ENCODE measurements at places on chromosomes 3 and 15.

- no peak for DNase-seq
Measured at GRCh38 chr3:53175613-53176540, 14.9 kb downstream of the PRKCD start.

DNA sequence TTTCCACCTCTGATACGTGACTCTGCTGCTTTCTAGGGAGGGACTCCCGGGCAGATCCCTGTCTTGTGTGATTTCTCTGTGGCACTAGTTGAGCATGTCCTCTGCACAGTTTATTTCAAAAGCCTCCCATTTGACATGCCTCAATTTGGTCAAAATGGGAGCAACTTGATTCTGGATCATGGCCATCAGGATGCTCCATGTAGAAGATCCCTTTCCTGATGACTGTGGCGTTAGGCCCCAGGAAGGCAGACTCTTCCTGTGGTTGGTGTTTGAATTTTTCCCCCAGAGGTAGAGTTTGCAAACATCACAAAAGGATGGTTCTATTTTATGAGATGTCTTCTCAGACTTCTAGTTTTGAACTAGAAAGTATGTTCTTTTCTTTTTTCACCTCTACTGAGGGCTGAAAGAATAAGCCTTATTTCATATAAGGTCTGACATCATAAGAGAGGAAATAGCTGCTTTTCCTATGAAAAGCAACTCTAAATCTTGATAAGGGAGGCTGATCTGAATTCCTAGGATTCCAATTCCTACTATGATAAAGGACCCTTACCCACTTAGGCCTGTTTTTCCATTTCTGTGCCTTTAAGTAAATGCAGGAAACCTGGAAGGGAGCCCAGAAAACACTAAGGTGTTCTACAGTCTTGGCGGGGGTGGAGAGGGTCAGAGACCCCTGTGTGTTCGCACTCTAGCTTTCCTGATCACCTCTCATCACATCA, 243.8 kb upstream of the CHRM5 start:
- DNase-seq: no peak

GRCh38 chr3:7421065-7421464, 560.1 kb downstream of the GRM7 start:
- DNase-seq: no peak

DNA sequence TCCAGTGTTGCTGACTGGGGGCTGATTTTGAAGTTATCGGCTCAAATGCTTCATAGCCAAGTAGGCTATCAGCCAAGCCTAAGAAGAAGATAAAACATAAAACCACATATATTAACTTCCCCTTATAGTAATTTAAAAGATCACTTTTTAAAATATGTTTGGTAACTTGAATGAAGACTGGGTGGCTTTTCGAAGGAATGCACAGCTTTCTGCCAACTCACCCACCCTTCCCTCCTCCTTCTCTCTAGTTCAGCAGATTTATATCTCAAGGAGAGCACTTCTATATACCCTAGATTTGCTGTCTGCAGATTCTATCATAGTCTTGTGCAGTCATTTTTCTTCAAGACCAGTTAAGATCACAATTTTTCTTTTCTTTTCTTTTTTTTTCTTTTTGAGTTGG, 189.4 kb upstream of the CHRM5 start:
- DNase-seq: no peak

- no peak for DNase-seq
Measured at GRCh38 chr15:98968576-98968975, 39.0 kb downstream of the PGPEP1L start.

DNA sequence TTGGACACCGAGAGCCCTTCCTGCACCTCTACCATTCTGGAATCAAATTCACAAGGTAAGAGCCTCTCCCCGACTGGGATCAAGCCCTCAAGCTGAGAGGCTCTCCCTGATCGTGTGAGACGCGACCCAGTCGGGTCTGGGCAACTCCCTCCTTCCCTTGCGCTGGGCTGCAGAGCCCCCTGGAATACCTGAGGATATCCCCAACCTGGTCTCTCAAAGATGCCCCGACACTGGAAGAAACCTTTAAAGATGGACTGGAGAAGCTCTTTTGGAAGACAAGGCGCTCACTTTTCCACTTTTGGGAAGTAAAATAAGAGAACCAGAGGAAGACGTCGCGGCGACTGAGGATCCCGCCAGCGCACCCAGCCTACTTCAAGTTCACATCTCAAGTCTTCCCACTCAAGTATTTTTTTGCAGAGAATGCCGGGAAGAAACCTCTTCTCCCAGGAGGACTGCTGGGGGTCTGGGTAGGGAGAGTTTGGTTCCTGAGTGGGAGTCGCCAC, 33.8 kb downstream of the ZIC4 start:
- no peak for DNase-seq

DNA sequence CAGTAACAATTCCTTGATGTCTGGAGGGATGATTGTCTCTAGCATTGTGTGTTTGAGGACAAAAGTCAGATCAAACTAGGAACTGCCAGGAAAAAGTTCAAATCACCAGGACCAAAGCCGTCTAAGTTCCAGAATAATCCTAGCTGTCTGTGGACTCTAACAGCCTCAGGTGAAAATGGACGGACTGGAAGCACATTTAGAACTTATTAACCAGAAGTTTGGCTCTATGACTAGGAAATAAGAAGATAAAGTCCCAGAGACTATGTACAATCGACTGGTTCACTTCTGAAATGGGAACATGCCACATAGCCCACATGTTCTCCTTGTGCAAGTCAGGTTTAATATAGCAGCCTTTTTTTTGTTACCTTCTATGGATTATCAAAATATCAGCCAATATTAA, 50.6 kb upstream of the SGO1 start:
- no peak for DNase-seq

- no peak for DNase-seq
Measured at GRCh38 chr3:15258720-15259119, 52.7 kb downstream of the CAPN7 start.

- DNase-seq: no peak
Measured at GRCh38 chr15:80405554-80405850, 1.3 kb downstream of the ARNT2 start.

DNA sequence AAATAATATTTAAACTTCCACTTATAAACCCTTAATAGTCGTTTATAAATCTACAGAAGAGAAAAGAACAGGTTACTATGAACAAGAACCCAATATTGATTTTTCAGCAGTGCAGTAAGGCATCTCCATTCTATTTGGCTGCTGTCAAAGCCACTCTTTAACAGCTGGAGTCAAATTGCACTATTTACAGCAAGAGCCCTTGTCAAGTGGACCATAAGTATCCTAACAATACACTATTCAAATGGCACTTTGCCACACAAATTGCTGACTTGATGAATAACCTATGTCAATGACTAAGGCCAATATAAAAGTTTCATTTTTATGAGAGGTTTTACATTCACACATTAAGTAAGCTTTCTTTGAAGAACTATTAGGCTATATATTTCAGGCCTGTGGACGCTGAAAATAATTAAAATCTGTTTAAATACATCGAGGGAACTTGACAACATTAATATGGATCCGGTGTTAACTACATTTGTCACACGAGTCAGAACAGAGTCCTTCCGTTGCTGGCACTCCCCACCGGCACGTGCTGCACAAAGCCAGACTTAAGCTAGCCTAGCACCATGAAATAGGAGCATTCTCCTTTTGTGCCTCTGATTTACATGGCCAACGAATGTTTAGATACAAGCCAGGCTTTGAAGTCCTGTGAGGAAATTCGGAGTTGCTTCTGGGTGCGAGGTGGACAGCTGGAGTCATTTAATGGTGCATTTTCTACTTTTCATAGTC, 100.5 kb downstream of the WDR72 start:
- no peak for DNase-seq

DNA sequence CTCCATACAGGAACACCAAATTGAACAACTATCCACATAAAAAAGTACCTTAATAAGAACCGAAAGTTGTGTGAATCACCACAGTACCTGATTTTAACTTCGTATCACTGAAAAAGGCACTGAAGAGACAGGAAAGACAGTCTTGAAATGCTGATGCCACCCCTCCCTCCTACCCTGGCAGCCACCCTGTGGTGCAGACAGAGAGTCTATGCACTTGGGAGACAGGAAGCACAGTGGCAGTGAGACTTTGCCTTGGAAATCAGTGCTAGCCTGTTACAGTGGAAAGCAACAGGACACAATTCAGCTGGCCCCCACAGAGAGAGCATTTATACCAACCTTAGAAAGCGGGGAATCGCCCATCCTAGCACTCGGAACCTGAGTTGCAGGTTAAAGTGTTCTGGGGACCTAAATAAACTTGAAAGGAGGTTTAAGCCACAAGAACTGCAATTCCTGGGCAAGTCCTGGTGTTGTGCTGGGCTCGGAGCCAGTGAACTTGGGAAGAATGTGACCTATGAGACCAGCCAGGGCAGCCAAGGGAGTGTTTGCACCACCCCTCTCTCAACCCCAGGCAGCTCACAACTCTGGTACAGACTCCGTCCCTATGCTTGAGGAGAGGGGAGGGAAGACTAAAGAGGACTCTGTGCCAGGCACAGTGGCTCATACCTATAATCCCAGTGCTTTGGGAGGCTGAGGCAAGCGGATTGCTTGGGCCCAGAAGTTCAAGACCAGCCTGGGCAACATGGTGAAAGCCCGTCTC, 240.1 kb downstream of the ISL2 start:
- DNase-seq: no peak

- no peak for DNase-seq
Measured at GRCh38 chr3:74511078-74511477, 103.4 kb downstream of the CNTN3 start.

DNA sequence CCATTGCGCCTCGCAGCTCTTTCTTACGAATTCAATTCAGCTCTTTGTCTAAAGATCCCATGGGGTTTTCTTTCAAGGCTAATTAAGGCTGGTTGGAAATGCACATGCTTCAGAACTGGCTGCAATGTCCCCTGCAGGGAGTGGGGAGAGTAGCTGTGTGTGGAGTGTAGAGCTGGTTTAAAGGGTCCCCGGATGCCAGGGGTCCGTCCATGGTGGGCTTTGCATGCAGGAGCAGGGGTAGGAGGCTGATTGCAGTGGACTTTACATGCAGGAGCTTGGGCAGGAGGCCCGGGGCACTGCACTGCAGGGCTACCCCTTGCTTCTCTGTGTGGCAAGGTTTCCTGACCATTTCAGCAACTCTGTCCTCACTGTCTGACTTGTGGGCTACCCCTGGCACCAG, 261.6 kb upstream of the LYSMD4 start:
- no peak for DNase-seq

DNA sequence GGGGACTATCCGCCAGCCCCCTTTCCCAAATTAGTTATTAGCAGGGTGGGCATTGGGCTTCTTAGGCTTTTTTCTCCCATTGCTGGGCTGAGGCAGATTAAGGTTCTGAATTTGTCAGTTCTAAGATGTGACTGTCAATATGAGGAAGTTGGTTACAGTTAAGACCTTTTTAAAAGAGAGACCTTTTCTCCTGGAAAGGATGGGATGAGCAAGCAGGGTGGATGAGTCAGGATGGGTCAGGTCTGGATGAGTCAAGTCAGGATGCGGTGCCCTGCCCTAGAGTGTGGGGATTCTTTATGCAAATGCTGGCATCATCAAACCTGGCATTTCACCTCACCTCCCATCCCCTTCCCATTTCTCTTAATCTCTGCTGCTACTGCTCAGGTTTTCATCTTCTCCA, 1.9 kb downstream of the AEN start:
- DNase-seq: no peak

- DNase-seq: no peak
Measured at GRCh38 chr3:113255100-113255853, 43.9 kb downstream of the BOC start.

DNA sequence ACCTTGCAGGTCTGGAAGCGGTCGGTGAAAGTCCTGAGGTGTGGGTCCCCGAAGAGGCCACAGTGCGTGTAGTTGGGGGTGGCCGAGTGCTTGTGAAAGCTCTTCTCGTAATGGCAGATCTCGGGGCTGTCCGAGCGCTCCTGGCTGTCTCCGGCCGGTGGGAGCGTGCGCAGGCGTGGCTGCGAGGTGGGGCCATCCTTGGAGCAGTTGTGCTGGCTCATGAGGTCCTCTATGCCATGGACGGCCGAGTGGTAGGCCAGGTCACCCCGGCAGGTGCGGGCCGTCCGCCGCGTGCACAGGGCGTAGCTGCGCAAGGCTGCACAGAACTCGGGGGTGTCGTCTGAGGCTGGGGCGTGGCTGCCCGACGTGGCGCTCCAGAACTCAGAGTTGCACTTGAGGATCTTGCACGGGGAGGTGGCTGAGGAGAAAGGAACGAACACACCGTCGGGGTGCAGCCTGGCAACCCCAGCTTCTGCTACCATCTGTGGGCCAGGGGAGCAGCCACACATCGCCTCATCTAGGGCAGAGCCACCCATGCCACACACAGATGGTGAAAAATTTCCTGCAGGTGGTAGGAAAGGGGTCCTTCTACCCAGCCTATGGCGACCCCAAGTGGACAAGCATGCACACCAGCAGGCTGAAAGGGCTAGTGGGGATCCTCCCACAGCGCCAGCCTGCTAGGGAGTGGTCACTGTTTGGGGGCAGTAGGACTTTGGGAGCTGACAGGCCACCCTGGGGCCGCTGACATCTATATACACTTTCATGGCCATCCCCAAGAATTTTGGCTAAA, 36.7 kb downstream of the RGMA start:
- DNase-seq: peak; percentile 20

DNA sequence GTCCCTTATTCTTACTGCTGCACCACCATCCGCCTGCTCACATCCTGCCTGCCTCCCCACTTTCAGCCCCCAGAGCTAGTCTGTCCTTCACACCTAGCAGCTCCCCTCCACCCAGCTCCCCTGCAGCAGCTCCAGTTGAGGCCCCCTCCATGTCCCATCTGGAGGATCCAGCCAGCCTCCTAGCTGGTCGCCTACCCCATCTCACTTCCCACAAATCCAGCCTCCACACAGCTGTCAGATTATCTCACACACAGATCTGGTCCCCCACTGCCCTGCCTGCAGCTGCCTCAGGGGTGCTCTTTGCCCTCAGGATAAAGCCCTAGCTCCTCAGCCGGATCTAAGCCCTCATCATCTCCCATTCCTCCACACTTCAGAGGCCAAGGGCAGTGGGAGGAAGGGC, 8.8 kb upstream of the SEMA7A start:
- no peak for DNase-seq

DNA sequence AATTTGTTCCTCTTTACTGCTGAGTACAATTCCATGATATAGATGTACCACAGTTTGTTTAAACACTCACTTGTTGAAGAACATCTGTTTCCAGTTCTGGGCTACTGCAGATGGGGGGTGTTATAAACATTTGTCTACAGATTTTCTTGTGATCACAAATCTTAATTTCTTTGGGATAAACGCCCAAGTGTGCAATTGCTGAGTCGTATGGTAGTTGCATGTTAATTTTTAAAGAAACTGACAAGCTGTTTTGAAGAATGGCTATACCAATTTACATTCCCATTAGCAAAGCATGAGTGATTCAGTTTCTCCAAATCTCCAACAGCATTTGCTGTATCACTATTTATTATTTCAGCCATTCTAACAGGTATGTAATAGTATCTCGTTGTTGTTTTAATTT, 242.0 kb upstream of the MRPL3 start:
- no peak for DNase-seq

DNA sequence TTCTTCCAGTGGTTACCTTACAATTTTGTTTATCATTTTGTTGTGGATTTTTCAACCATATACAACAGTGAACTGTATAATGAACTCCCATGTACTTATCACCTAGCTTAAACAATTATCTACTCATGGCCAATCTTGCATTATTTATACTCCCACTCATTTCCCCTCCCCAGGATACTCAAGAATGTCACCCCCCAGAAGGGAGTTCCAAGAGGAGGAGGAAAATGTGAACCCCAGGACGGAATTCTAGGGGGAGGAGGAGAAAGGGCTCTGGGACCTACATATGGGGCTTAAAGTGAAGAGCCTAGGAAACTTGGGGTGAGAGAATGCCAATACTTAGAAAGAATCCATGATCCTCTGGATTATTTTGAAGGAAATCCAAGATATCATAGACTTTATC, 59.3 kb downstream of the TSC22D2 start:
- DNase-seq: no peak

GRCh38 chr3:166435469-166436057, 598.3 kb upstream of the BCHE start:
- DNase-seq: no peak

Data from GF-D8 (cell line).